ENCODE measurements at places on chromosomes 2 and 18.

GRCh38 chr2:225581135-225581534 lies 181.6 kb downstream of the NYAP2 start:
- DNase-seq, result no peak

DNA sequence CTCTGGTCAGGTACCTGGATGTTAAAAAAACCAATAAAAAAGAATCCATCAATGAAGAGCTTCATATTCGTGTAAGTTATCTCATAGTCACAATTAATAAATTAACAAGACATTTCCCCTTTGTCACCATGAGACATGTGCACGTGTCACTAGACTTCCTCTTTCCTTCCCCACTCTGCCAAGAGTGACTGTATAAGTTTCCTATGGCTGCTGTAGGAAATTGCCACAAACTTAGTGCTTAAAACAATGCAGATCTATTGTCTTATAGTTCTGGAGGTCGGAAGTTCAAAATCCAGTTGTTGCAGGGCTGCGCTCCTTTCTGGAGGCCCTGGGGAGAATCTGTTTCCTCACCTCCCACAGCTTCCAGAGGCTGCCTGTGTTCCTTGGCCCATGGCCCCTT lies 35.8 kb downstream of the SLC9A4 start:
- no peak for DNase-seq

- DNase-seq, result no peak
These were observed 39.5 kb upstream of the TFPI start for GRCh38 chr2:187593697-187594096.

DNA sequence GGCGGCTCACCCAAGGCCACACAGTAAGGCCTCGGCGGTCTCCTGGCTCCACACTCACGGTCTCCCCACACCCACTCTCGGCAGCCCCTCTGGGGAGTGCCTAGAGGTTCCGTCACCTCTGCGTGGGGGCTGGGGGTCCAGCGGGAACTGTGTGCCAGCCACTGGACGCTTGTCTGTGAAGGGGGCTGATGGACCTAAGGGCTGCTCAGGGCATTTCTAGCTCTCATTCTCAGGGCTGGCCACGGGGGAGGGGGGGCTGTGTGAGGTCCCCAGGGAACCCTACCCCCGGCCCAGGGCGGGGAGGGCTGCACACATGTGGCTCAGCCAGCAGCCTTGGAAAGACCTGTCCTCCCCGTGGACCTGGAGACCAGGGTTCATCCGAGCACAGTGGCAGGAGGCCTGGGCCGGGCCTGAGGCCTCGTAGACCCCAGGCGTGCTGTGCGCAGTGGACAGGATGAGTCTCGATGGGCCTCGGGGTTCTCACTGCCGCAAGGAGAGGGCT lies 27.1 kb upstream of the ODC1 start:
- no peak for DNase-seq

- DNase-seq, result no peak
These were observed 886.3 kb downstream of the SLC4A3 start for GRCh38 chr2:220513573-220514288.

DNA sequence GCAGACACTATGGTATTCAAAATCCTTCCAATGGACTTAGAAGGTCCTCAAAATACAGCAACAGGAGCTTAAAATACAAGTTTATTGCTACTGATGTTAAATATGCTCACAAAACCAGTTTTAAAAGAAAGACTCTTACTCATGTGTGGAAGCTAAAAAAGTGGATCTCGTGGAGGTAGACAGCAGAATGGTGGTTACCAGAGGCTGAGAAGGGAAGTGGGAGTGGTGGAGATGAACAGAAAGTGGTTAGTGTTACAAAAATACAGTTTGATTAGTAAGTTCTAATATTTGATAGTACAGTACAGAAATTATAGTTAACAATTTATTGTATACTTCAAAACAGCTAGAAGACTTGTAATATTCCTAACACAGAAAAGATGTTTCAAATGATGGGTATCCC lies 12.1 kb downstream of the ADAM17 start:
- DNase-seq, result no peak

DNA sequence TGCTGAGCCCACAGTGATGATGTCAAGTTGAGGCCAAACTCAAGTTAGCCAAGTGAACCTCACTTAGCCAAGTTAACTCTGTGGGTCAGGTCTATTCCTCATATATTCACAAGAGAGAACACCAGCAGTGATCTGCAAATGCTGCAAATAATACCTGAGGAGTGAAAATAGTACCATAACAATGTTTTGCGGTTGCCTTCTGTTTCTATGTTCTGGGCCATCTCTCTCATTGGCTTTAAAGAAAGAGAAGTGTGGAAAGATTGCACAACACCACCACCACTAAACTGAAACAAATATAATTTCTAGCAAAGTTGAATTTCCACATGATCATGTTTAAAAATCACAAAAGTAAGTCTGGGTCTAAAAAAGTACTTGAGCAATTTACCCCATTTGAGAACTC lies 211.1 kb upstream of the GALNT5 start:
- DNase-seq, result no peak

- peak; percentile 72 for DNase-seq
These were observed 1.9 kb downstream of the PER2 start for GRCh38 chr2:238286551-238286950.

- DNase-seq, result no peak
These were observed 501.0 kb downstream of the EIPR1 start for GRCh38 chr2:2876331-2877221.

- DNase-seq, result no peak
These were observed 15.6 kb upstream of the CXCR4 start for GRCh38 chr2:136133586-136133985.
